ENCODE measurements at places on chromosomes 6 and 20.
A peak's percentile ranks its signal among the peaks of the same experiment; 100 is the strongest.

- DNase-seq, result no peak
These were observed 75.7 kb downstream of the NCOA7 start for GRCh38 chr6:125866433-125866832.

DNA sequence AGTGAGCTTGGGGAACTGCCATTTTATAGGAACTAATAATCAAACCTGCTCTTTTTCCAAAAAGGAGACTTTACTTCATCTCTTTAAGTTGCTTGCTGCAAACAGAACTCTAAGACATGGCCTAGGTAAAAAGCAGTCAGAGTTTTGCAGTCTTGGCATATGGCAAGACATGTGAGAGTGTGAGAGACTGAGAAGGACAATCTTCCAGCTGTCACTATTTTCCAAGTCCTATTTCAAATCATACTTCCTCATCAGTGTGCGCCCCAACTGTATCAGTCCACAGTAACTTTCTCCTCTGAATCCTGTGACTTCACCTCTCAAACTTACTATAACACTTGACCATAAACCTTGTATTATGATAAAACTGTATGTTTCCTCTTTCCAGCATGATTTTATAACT is 10.4 kb downstream of the CALHM6 start:
- no peak for DNase-seq

GRCh38 chr6:108165714-108166663 is at the start of gene NR2E1:
NR2E1 (plus strand) TSS chr6:108166022; CDS start chr6:108166766, 744 bp downstream.
- DNase-seq, result no peak

- DNase-seq, result no peak
These were observed 28.9 kb downstream of the CYP24A1 start for GRCh38 chr20:54144847-54145414.

- no peak for DNase-seq
These were observed 22.8 kb downstream of the OR2J3 start for GRCh38 chr6:29130644-29131043.

GRCh38 chr20:51756653-51757052 is 11.5 kb downstream of the ATP9A start:
- no peak for DNase-seq

DNA sequence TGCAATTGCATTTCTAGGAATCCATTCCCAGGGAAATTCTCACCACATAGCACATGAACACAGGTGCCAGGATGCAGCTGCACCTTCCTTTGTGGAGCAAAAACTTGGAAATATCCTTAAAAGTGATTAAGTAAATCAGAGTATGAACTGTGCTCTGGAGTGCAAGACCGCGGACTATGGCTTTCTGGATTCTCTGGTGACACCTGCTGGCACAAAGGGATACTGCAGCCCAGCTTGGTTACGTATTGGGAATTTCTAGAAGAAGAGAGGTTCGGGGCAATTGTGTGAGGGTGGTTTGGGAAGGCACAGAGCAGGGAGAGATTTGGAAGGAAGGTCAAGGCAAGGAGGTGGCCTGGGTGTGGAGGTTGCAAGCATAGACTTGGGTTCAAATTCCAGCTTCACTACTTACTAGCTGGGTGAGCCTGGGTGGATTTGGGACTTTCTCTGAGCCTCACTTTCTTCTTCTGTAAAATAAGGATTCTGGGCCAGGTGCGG is 15.9 kb upstream of the PEDS1 start:
- DNase-seq, result peak; percentile 70

GRCh38 chr20:43947316-43947710 is 32.7 kb downstream of the TOX2 start:
- DNase-seq, result peak; percentile 55

- no peak for DNase-seq
These were observed 11.6 kb upstream of the HLA-G start for GRCh38 chr6:29816030-29816429.

- DNase-seq, result no peak
These were observed 89.1 kb upstream of the RIPOR2 start for GRCh38 chr6:25024821-25025220.

DNA sequence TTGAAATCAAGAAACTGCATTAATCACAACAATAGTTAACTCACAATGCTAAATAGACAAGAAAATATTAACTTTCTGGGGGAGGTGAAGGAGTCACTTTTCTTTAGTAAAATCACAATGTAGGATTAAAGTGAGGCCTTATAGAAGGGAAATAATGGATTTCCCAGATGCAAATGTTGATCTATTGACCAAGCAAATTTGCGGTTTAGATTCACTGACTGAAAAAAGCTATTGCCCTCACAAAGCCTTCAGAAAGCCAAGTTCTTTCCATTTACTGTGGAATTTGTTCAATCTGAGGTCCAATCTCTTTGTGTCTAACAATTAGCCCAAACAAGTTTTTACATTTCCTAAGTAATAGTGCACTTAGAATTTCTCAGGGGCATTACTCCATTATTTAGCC is 95.1 kb upstream of the PTCHD4 start:
- no peak for DNase-seq

DNA sequence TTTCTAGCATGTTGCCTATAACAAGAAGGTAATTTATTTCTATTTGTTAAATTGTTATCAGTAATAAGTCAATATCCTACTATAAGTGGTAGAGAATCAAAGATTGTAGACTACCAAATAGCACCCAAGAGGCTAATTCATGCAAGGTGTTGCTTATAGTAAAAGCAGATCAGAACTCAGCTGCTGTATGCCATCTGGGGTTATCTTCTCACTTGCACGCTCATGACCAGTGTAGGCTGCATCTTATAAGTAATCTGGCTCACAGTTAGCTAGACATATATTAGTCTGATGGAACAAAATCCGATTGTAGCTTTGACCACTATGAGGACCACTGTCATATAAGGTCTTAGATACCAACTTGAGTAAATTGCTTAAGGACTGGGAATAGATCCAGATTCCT is 17.0 kb downstream of the TOP1 start:
- no peak for DNase-seq

DNA sequence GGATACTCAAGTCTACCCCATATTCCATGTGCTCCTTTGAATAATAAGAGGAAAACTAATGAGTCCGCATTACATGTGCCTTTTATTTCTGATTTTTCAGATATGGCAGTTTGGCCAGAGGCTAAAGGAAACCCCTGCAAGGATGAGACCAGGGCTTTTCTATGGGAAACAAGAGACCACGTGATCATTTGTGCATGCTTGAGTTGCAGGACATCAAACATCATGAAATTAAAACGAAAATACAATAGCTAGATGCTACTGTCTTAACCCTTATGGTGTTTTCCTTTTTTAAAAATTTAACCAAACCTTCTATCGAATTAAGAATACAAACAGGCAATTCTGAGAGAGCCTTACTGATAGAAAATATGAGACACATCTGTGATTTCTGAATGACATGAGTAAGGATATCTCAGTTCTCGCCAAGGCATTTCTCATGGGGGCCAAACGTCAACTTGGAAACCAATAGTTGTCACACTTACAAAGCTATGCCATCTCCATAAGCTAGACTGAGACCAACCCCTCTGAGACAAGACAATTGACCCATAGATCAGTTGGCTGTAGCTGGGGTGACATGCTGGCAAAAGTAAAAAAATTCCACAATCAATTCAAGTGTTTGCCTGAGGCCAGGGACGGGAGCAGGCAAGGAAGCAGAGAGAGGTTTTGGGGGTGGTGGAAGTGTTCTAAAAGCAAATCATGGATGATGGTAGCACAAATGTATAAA is 52.8 kb downstream of the RIPOR2 start:
- no peak for DNase-seq

DNA sequence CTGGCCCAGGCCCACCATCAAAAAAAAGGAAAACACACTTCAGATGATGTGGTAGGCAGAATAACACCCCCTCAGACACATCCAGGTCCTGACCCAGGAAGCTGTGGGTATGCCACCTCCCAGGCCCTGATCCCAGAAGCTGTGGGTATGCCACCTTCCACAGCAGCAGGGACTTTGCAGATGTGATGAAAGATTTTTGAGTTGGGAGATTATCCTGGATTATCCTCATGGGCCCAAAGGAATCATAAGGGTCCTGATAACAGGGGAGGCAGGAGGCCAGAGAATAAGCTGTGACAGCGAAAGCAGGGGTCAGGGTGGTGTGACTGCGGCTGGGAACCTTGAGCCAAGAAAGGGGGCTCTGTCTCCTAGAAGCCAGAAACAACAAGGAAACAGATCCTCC is 55.0 kb downstream of the BMP7 start:
- DNase-seq, result no peak

GRCh38 chr6:113445201-113445600 is 411.9 kb upstream of the MARCKS start:
- no peak for DNase-seq

DNA sequence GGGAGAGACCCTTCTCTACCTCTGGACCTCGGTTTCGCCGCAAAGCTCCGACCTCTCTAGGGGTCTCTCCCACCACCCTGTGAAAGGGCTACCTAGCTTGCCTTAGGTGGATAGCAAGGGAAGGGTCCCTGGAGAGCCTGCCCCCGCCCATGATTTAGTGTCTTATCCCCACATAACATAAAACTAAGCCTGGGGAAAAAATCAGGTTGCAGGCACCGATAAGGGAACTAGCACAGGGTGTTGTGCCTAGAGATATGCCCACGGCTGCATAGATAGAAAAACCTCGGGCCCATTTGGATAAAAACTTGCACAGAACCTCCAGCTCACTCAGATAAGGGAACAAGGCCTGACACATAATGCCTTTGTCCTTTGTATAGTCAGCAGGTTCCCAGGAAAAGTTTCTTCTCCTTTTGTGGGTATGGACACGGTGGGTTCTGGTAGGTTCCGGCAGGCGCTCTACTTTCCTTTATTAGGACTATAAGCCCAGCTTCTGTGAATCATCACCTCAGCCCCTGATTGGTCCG is 846 bp downstream of the ZSCAN31 start:
- DNase-seq, result no peak

DNA sequence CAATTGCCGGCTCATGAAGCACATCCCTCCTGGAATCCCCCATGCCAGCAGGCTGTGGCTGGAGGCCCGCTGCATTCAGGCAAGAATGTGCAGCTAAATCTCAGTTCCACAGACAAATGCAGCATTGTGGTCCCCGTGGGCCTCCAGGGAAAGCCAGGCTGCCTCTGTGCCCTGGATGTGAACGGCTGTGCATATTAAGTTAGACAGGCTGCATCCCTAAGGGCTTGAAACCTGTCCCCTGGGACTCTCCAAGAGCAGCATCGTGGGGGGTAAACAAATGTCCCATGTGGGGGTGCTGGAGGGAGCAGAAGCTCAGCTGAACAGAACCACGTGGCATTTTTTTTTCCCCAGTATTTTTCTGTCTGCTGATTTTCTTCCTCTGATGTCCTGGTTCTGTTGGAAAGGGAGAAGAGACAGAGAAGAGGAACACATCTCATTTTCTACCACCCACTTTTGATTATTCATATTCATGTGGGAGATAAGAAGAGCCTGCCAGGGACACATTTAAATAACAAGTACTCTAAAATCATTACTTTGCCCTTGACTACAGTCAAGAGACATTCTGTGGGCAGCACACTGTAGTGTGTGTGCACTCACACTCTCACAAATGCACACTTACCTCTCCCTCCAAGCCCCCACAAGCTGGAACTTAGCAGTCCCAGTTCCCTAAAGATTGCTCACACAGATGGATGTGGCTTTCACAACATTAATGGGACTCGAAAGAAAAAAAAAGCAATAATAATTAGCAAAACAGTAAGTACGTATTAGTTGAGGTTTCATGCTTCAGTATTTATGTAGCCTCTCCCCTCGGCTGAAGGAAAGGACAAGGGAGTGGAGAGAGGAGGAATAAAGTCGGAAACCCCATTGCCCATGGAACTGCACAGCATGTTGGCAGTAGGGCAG is 16.9 kb downstream of the GFOD1 start:
- DNase-seq, result peak; percentile 19

DNA sequence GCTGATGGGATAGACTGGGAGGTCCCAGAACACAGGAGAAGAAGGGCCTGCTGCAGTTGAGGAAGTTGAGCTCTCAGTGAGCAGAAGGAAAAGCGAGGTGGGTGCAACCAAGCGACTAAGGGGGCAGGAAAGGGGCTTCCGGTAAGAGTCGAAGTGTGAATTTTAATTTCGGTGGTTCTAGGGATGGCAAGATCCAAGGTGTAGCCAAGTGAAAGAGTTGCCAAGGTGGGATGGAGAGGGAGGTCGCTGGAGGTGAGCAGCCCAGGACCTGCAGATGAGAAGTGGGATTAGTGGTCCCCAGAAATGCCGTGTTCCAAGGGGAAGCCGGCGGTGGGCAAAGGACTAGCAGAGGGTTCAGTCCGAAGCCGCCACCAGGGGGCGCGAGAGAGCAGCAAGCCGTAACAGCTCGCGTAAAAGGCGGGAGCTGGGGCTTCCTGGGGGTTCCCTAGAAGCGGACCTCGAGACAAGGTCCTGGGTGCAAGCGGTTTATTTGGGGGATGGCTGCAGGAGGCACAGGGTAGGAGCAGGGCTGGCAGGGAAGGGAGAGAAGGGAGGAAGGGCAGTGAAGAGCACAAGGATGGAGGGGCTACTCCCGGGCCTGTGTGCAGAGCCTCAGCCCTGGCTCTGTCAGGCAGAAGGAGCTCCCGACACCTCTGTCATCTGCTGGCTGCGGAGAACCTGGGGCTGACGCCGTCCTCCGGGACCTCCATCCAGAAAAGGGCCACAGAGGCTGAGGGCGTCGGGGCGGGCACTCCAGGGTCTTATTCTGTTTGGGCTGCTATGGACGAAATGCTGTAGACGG is 103.6 kb downstream of the PAX1 start:
- DNase-seq, result no peak

DNA sequence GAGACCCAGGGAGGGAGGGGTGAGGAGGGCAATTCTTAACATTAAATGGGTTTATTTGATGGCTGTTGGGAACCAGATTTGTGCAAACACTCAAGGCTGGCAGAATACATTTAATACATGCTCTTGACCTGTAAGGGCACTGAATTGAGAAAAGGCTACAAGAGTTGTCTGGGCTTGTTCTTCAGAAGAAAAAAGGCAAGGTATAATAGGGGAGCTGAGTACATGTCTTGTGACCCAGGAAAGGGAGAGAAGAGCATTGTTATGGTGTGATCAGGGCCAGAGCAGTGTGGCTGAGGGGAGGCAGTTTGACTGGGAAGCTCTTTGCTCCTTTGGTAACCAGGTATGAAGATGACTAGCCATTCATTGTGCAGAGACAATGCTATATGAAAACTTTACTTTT is 18.9 kb downstream of the KLHL31 start:
- no peak for DNase-seq

- DNase-seq, result no peak
These were observed 97.6 kb downstream of the TCP11 start for GRCh38 chr6:35043381-35044130.

- peak; percentile 43 for DNase-seq
These were observed 868 bp downstream of the NCOA3 start for GRCh38 chr20:47502271-47503239.

GRCh38 chr20:38049800-38050199 is 16.3 kb downstream of the RPRD1B start:
- DNase-seq, result peak; percentile 75

DNA sequence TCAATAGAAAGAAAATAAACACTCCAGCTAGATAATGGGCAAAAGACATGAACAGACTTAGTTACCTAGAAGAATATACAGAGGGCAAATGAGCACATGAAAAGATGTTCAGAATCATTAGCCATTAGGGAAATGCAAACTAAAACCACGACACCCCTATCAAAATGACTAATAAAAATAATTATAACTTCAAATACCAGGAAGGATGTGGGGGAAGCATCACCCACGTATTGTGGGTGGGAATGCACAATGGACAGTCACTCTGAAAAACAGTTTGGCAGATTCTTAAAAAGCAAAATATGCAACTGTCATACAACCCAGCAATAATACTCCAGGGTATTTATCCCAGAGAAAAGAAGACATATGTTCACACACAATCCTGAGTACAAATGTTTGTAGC is 92.6 kb downstream of the DLL1 start:
- no peak for DNase-seq

Measured in fibroblast of skin of back (primary cell).